Stimulated activated CD4-positive, alpha-beta T cell treated with anti-CD3 and anti-CD28 coated beads, Interleukin-15, amount 100 ng/mL, for 48 hours (primary cell): ENCODE measurements at places on chromosomes 5 and 9.

- no peak for DNase-seq
Observed at GRCh38 chr5:178469011-178469974, 120.9 kb downstream of the COL23A1 start.

DNA sequence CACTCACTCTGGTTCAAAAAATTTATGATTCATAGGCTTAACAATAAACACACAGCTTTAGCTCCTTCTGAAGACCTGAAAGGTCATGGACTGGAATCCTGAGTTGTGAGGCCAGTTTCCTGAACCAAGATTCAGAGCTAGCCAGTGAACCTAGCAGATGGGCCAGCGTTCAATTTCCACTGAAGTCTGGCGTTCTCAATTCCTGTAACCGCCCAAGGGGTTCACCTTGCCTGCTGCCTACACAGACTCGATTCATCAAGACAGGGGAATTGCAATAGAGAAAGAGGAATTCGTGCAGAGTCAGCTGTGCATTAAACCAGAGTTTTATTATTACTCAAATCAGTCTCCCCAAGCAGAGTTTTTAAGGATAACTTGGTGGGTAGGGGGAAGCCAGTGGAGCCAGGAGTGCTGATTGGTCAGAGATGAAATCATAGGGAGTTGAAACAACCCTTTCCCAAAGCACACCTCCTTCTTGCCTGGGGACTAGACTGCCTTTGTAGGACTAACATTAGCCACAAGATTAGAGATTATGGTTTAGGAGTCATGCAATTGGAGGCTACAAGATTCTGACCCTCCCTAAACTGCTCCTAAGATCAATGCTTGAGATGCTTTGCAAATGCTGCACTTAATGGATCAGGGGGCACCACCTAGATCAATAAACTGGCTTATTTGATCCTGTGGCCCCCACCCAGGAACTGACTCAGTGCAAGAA lies 117.5 kb upstream of the SHB start:
- no peak for DNase-seq

DNA sequence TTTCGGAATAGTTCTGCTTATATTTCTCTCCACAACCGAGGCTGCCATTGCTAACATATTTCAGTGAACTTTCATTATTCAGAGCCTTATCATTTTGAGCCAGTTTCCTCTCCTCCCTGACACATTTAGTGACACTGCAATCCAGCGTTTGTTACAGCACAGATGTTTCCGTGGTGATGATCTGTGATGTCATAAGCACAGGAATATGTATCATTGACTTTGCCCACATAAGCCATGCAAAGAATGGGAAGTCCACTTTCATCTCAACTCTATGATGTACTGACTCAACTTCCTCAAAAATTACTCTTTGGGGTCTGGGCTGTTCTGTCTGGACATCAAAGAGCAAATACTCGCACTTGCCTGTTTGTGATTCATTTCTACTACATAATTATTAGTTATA lies 291.8 kb downstream of the EBF1 start:
- DNase-seq, result no peak

DNA sequence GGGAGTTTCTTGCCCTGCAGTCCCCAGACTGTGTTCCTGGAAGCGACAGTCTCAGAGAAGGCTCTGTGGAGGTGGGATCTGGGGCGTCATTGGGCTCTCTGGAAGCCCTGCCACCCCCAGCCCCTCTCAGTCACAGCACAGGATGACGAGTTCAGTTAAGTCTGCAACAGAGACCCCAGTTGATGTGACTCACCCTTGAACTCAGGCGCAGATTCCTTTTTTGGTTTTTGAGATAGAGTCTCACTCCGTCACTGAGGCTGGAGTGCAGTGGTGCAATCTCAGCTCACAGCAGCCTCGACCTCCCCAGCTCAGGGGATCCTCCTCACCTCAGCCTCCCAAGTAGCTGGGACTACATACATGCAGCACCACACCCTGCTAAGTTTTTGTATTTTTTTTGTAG lies 8.3 kb downstream of the HRH2 start:
- DNase-seq, result no peak

GRCh38 chr9:21060919-21061561 lies 16.7 kb downstream of the IFNB1 start:
- DNase-seq, result no peak

GRCh38 chr5:119276978-119277377 lies 78.8 kb upstream of the TNFAIP8 start:
- DNase-seq, result no peak

GRCh38 chr5:21810737-21811316 lies 1042.3 kb downstream of the CDH12 start:
- DNase-seq, result no peak

DNA sequence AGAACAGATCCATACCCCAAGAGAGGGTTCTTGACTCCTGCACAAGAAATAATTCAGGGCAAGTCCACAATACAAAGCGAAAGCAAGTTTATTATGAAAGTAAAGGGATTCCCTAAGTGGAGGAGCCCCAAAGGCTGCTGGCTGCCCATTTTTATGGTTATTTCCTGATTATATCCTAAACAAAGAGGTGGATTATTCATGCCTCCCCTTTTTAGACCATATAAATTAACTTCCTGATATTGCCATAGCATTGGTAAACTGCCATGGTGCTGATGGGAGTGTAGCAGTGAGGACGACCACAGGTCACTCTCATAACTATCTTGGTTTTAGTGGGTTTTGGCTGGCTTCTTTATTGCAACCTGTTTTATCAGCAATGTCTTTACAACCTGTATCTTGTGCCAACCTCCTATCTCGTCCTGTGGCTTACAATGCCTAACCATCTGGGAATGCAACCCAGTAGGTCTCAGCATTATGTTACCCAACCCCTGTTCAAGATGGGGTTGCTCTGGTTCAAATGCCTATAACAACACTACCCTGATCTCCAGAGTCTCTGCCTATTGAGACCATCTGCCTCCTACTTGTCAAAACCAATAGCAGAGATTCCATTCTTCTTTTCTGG lies 154.4 kb upstream of the GRAMD2B start:
- no peak for DNase-seq

DNA sequence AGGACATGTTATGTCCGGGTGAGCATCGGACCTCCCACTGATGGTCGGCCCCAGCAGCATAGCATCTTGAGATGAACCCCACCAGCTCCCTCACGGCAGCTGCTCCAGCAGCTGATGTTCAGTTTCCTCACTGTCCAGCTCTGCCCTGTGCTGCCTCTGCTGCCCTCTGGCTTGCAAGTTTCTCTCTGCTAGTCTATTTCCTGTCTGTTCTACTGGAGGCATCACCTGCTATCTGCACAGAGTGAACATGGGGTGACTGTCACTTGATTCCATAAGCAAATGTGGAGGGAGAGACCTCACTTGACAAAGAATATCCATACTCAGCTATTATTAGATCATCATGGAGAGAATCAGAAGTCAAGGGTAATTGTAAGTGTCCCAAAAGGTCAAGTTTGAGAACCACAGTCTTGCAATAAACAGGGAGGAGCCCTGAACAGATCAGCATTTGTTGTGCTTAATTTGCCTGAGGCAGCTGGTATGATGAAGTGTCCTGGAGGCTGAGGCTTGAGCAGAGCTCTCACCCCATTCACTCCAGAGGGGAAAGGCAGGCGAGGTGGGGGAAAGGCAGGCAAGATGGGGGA lies 702.8 kb downstream of the SEMA5A start:
- no peak for DNase-seq

DNA sequence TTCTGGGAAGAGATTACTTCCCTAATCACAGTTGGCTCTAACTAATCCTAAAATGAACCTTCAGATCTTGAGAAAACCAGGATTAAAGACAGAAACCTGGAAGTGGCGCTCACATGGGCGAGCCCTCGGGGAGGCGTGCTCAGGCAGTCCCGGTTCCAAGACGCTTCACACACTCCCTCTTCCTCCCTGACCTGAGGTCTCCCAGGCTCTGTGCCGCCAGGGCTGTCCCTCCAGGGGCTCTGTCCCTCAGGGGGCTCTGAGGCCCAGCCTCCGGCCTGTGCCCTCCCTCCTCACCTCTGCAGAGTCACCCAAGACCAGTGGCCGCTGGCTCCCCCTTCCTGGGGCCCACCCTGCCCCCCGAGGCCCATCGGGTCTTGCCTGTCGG lies 10.2 kb downstream of the SLC9A3 start:
- no peak for DNase-seq

GRCh38 chr9:86102626-86103025 lies 3.3 kb upstream of the GOLM1 start:
- no peak for DNase-seq

DNA sequence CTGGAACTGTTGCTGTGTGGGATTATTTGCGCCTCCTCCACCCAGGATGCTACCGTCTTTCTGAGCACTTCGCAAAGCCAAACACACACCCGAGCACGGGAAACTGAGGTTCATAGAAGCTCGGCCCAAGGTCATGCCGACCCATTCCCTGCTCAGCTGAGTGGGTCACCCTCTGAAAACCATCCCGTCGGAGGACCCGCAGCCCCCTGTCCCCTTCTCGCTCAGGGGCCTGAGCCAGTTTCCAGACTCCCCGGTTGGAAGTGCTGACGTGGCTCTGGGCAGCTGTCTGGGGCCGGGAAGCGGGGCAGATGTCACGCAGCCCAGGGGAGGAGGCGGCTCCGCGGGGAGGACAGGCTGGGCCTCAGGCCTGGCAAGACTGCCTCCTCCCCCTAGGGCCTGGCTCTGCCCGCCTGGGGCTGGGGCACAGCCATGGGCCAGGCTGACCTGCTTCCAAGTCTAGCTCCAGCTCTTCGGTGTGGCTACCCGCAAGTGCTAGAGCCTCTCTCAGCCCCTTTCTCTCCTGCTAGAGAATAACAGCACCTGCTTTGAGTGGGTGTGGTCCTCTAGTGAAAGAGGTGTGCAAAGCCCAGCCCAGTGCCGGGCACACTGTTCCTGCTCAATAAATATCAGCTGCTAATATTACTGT lies 9.9 kb upstream of the CXXC5 start:
- DNase-seq, result no peak

DNA sequence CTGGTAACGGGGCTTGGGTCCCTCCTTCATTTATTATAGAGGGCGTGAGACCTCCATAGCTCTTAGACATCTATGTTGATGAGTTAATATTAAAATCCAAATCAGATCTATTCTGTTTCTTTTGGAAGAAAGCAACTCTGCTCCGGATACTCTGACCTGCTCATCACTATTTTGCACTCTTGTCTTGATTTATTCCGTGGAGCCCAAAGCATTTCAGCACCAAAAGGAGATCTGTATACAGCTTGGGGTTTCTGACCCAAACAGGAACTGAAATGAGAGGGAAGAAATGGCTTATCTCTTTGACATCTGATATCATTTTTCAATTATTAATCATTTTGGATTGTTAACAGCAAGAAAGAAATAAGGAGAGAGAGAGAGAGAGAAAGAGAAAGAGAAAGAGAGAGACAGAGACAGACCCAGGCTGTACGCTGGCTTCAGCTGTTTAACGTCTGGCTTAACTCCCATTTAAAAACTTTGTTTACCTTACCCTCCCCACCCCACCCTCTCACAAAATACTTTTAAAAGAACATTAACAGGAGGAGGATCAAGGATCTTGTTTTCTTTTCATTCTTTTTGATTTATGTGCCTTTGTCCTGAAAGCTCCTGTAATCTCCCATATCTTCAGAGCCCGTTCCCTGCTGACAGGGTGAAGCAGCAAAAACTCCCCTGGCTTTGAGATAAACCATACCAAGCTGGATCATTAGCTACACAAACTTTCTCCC lies 231.4 kb upstream of the TUT7 start:
- DNase-seq, result no peak

DNA sequence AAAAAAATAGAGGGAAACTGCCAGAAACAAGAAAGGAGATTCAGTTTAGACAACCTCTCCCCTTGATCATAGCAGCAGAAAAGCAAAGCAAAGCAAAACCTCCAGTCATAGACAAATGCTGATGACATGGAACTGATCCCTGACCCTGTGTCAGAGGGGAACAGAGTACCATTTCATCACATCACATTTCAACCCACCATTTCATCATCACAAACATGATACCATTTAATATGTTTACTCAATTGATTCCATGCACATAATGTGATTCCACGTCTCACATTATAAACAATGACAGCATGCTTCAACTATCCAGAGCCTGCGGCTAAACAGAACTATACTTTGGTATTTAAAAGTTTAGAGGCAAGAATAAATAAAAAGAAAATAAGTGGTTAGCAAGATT lies 28.7 kb upstream of the ACOT12 start:
- DNase-seq, result no peak

DNA sequence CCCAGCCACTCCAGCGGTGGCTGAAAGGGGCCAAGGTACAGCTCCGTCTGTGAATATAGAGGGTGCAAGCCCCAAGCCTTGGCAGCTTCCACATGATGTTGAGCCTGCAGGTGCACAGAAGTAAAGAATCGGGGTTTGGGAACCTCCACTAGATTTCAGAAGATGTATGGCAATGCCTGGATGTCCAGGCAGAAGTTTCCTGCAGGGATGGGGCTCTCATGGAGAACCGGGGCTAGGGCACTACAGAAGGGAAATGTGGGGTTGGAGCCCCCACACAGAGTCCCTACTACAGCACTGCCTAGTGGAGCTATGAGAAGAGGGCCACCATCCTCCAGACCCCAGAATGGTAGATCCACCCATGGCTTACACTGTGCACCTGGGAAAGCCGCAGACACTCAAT lies 23.2 kb downstream of the CCDC125 start:
- DNase-seq, result no peak
